Stimulated activated CD4-positive, alpha-beta T cell treated with anti-CD3 and anti-CD28 coated beads, Interleukin-4, amount 100 ng/mL, for 24 hours (primary cell): ENCODE measurements at places on chromosomes 16 and 17.
A peak's percentile ranks its signal among the peaks of the same experiment; 100 is the strongest.

GRCh38 chr17:77528516-77529327, 388.0 kb downstream of the SEC14L1 start:
- DNase-seq = peak; percentile 35

- DNase-seq = no peak
Observed at GRCh38 chr17:40058186-40058784, 4.1 kb upstream of the MED24 start.

DNA sequence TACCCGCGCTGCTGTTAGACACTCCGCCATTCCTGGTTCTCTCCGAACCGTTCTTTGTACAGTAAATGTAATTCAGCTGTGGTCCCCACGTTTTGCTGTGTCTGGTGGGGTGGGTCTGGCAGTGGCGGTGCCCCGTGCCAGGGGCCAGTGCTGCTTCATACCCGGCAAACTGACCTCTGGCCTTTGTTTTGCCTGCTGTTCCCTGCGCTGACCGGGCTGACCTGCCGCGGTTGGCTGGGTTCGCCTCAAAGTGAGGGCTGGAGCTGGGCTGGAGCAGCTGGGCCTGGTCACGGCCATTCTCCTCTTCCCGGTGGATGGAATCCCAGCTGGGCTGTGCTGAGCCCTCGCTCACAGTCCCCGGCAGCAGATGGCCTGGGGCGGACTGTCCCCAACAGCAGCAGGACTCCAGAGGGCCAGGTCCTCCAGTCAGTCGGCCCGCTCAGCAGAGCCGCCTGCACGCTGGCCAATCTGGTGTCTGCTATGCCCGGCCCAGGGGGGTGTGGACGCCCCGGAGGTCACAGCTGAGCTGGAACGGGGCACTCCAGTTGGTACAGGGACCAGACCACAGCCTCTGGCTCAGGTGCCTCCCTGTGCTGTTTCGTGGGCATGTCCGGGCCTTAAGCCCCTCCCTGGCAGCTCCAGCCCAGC, 1.5 kb upstream of the WFIKKN1 start:
- DNase-seq = no peak

DNA sequence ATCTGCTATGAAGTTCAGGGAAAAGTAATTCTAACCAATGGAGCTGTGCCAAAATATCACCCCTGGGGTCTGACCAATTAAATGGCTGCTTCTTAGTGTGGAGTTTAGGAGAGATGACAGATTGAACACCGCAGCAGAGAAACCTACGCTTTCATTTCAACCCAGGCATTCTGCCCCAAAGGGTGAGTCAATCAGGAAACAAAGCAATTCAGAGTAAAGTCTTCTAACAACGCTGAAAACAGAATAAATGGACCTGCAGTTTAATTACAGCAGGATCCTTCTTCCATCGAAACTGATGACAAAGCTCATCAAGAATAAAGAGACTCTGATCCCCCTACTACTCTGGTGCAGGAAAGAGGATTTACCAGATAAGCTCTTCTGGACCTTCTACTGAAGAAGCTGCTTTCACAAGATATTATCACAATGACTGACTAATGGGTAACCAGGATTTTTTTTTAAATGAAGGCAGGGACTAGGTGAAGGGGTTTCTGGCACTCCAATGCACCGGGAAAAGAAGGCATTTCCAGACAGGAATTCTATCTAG, 16.7 kb downstream of the RFFL start:
- peak; percentile 78 for DNase-seq

- no peak for DNase-seq
Observed at GRCh38 chr17:8173871-8174322, 2.3 kb downstream of the TMEM107 start.

DNA sequence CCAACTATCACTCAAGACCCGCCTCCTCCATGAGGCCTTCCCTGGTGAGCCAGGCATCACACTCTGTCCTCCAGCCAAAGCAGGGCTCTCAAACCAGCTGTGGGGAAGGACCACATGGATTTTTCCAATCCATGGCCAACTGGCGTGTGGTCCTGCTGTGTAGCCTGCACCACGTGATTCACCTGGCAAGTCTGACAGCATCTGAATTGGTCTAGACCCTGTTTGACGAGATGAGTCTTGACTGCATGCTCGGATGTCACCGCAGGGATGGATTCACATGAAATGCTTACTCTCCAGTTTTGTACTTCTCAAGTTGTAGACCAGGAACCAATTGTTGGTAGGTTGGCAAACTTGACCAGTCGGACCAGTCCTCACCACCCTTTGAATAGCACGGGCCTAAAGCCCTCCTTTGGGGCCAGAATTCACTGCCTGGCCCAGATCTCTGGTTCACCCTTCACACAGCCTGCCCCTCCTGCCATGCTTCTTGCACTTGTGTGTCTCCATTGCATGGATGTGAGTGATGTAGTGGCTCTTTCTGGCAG, 9.9 kb downstream of the CRHR1 start:
- no peak for DNase-seq

- no peak for DNase-seq
Observed at GRCh38 chr17:38575781-38576180, 30.0 kb downstream of the SRCIN1 start.

DNA sequence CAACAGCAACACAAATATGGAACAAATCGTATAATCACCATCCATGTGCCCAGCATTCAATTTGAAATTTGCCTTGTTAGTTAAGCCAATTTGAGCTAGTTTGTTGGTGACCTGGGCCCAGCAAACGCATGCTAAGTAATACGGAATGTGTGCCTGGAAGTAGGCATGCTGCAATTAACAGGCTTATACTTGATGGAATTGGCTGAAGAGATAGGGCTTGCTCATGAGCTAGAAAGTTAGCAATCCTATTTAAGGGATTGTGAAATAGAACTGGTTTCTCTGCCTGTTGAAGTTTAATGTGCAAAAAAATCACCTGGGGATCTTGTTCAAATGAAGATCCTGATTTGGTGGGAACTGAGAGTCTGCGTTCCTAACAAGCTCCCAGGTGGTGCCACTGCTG, 8.5 kb upstream of the LPO start:
- DNase-seq = no peak

DNA sequence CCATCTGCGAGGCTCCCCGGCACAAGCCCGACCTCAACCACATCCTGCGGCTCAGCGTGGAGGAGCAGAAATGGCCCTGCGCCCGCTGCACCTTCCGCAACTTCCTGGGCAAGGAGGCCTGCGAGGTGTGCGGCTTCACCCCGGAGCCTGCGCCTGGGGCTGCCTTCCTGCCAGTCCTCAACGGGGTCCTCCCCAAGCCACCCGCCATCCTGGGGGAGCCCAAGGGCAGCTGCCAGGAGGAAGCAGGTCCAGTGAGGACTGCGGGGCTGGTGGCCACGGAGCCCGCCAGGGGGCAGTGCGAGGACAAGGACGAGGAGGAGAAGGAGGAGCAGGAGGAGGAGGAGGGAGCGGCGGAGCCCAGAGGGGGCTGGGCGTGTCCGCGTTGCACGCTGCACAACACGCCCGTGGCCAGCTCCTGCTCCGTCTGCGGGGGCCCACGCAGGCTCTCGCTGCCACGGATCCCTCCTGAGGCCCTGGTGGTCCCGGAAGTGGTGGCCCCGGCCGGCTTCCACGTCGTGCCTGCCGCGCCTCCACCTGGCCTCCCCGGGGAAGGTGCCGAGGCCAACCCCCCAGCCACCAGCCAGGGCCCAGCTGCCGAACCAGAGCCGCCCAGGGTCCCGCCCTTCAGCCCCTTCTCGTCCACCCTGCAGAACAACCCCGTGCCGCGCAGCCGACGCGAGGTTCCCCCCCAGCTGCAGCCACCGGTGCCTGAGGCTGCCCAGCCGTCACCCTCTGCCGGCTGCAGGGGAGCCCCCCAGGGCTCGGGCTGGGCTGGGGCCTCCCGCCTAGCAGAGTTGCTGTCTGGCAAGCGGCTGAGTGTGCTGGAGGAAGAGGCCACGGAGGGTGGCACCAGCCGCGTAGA, 13.1 kb upstream of the PRR35 start:
- peak; percentile 34 for DNase-seq

DNA sequence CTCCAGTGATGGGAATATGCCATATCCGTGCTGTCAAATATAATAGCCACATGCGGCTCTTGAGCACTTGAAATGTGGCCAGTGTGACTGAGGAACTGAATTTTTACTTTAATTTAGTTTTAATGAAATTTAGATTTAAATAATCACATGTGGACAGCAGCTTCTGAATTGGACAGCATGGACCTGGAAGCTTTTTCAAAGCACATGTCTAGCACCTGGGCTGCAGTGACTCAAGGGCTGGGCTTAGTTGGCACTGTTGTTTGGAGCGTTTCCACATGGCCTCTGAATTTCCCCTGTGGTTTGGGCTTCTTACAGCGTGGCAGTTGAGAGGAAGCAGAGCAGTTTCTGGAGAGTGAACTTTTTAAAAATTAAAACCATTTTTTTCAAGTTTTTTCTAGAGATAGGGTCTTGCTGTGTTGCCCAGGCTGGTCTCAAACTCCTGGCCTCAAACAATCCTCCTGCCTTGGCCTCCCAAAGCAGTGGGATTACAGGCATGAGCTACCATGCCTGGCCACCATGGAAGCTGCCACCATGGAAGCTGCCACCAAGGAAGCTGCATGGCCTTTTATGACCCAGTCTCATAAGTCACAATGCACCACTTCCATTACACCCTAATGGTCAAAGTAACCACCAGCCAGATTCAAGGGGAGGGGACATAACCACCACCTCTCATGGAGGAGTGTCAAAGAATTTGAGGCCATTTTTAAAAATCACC, 6.7 kb upstream of the TOB1 start:
- DNase-seq = peak; percentile 59

DNA sequence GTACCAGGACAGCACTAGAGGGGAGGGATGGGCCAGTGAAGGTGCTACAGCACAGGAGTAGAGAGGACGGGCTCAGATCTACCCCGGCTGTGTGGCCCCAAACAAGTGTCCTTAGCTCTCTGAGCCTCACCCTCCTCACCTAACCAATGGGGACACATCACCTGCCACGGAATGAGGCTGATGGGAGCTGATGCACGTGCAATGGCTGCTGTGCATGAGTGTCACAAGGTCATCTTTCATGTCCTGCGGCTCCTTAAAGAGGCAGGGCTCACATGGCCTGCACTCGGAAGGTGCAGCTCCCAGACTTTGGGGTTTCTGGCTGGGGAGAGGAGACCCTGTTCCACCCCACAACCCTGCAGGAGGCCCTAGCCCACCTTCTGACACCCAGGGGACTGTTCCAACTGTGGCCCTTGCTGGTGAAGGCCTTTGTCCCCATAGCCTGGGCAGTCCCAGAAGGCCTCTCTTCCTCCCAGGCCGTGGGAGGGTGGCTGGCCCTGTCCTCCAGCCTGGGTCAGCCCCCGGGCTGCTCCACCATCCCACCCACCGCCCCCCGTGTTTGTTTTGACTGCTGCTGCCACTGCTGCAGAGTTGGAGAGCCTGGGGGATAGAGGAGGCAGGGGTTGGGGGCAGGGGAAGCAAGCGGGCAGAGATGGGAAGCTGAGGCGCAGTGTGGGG, 10.5 kb downstream of the HAP1 start:
- DNase-seq = no peak

GRCh38 chr16:30927789-30928378, 4.5 kb downstream of the FBXL19 start:
- peak; percentile 55 for DNase-seq

DNA sequence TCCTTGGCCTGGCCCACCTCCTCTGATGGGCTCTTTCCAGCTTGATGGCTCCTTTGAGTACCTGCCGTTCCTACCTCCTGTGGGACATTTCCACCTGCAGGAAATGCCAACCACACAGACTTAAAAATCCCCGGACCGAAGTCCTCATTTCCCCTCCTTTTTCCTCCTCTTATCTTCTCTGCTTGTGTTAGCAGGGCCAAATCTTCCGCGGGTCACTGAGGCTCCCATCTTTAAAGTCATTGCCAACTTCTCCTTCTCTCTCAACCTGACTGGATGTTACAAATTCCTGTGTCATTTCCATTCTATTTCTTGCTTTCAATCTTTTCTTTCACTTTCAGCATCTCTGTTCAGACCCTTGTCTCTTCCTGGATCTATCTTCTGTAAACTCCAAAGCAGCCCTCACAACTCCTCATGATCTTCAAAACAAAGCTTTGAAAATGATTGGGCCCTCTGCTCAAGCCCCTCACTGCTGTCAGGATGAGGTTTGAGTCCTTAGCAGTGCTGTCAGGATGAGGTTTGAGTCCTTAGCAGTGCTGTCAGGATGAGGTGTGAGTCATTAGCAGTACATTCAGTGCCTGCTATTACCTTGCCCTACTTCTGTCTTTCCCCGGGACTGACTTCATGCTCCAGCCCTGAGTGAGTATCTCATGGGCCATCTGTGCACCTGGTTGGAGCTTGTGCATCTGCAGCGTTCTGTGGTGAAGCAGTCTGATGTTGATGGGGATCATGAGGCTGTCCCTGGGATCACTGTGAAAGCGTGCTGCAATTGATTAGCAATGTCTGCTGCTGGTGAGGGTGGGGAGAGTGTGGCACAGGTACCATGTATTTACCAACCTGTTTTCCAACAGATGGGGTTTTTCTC, 100.1 kb downstream of the IRF8 start:
- no peak for DNase-seq

GRCh38 chr17:29393436-29393835, 3.3 kb downstream of the TAOK1 start:
- no peak for DNase-seq
